Fibroblast of lung (primary cell): ENCODE measurements at places on chromosomes 16 and 17. TPM values are rescaled to one million over a fixed set of nuclear protein-coding genes. Genes with fewer than 3 reads are reported as not detected.

The ALOX15B gene
- total RNA-seq: not detected in 2 replicates

The TBC1D3K gene
- not detected in 2 replicates for total RNA-seq

The DNAH3 gene
- total RNA-seq: not detected in 2 replicates

The MIF4GD gene
- total RNA-seq: 5.6 and 6.3 TPM in 2 replicates

The STX1B gene
- total RNA-seq: 1.3 and 2.1 TPM in 2 replicates

The KRTAP1-4 gene
- not detected in 2 replicates for total RNA-seq

The TPSD1 gene
- not detected in 2 replicates for total RNA-seq
